Fibroblast of upper back skin (primary cell): ENCODE measurements at places on chromosomes 13 and 19.

- DNase-seq: no peak
Measured at GRCh38 chr19:55907286-55907685, 24.9 kb downstream of the NLRP13 start.

DNA sequence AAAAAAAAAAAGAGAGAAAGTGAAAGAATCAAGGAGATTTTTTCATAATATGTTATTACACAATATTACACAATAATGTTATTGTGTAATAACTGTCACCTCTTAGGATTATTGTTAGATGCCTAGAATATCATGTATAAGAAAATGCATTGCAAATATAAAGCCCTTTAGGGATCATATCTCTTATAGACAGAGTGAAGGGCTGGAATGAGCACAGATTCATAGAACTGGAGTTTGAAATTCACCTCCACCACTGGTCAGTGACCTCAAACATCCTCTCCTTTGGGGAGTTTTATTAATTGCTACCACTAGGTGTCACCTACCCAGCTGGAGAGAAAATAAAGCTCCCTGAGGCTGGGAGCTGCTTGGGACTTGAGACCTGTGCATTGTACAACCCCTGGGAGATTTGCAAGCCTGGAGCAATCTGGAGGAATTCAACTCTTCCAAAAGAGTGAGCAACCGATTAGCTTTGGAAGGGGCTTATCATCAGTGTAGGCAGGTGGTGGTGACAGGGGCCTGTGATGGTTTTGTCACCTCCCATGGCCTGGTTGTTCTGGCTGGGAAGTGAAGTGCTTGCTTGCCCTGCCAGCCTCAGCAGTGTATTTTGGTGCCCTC, 30.3 kb upstream of the FRY start:
- peak; percentile 51 for DNase-seq

DNA sequence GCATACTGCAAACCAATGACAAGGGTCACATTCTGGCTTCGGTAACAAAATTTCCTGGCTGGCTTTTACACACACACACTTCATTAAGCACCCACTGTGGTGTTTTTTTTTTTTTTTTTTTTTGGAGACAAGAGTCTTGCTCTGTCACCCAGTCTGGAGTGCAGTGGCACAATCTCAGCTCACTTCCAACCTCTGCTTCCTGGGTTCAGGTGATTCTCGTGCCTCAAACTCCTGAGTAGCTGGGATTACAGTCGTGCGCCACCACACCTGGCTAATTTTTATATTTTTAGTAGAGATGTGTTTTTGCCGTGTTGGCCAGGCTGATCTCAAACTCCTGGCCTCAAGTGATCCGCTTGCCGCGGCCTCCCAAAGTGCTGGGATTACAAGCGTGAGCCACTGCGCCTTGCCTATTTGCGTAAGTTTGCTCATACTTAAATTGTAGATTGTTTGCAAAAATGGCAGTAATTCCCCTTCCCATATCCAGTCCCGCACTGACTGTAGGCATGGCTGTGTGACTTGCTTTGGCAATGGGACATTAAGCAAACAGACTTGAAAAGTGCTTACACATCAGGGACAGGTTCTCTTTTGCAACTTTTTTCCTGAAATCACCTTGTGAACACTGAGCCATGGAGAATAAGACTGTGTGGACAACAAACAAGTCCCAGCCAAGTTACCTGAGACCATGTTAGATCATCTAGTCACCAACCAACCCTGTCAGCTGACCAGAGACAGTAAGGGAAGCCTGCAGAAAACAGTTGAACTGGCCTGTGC, 42.1 kb upstream of the EBPL start:
- DNase-seq: no peak

DNA sequence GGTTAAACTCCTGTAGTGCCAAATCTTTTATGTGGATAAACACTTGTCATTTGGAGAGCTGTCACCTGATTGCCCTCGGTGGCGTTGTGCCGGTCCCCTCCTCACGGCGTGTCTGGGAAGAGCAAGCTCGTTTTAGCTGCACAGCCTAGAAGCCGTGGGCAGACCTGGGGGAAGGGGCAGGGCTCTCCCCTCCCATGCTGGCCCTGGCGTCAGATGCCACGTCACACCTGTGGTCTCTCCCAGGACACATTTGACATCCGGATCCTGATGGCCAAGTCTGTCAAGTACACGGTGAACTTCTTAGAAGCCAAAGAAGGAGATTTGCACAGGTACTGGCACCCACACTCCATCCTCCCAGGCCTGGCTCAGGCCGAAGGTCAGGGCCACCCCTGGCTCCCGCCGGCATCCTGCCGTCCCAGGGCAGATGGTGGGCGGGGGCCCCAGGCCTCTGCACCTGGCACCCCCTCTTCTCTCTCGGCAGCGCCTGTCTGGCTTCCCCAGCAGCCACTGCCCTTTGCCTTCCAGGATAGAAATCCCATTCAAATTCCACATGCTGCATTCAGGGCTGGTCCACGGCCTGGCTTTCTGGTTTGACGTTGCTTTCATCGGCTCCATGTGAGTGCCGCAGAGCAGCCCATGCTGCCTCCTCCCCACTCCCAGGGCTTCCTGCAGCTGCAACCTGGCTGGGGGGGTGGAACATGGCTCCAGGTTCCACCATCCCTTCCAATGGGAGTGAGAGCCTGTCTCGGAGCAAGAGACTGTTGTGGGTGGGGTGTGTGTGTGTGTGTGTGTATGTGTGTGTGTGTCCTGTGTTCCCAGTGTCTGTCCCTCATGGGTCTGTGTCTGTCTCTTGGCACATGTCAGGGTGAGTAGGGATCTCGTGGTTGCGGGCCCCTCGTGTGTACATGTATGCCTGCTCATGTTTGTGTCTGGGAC, 8.8 kb downstream of the YIPF2 start:
- no peak for DNase-seq
